Stimulated activated CD4-positive, alpha-beta T cell treated with anti-CD3 and anti-CD28 coated beads, Interleukin-12 subunit alpha, Interleukin-12 subunit beta, amount 100 ng/mL, for 4 hours (primary cell): ENCODE measurements at places on chromosomes 16 and 17.

DNA sequence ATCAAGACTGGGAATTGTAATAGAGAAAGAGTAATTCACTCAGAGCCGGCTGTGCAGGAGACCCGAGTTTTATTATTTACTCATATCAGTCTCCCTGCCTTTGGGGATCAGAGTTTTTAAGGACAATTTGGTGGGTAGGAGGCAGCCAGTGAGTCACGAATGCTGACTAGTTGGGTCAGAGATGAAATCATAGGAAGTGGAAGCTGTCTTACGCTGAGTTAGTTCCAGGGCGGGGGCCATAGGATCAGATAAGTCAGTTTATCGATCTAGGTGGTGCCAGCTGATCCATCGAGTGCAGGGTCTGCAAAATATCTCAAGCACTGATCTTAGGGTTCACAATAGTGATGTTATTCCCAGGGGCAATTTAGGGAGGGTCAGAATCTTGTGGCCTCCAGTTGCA lies 20.2 kb upstream of the GUCY2D start:
- DNase-seq, result no peak

DNA sequence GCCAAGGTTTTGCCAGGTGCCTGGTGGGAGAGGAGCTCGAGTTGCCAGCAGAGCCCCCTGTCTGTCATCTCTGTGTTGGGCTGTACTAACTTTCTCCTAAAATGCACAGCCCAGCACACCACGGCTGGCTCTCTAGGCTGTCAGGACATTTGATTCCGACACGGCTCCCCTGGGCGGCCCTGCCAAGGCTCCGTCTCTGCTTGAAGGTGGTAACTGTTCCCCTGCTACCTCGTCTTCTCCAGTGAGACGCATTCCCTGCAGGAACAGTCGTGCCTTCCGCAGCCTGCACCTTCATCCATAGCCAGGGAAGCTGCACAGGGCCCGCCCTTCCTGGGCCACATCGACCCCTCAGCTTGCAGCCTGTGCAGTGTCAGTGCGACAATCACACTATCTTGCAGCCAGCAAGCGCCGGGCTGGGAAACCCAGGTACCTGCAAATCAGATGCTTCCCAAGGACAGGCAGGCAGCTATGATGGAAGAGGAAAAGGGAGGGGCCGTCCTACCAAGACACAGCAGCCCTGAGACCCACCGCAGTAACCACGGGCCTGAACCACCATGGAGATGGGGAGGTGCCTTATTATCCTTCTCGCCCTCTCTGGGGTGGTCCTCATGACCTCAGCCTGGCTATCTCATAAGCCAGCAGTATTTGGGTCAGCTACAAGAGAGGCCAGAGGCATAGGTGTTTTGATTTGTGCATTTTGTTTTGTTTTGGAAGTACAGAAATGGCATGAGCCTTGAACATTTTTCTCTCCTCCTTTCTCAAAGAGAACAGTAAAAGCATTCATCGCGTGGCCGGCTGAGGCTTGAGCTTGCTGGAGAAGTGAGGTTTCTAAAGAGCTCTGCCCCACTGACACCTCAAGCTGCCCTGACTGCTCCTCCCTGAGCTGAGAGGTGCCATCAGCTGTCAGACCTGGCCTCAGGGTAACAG lies 361.7 kb upstream of the TNRC6C start:
- no peak for DNase-seq

- no peak for DNase-seq
Observed at GRCh38 chr16:3798838-3799237, 81.5 kb upstream of the TRAP1 start.

GRCh38 chr16:86862595-86863280 lies 284.4 kb downstream of the FOXL1 start:
- DNase-seq, result no peak

- no peak for DNase-seq
Observed at GRCh38 chr17:27754549-27754948, 45.8 kb downstream of the NOS2 start.

- no peak for DNase-seq
Observed at GRCh38 chr17:77829843-77830799, 128.4 kb upstream of the TNRC6C start.

GRCh38 chr17:80953471-80954315 lies 37.9 kb upstream of the CHMP6 start:
- DNase-seq, result no peak

GRCh38 chr16:48817032-48817431 lies 207.1 kb upstream of the N4BP1 start:
- DNase-seq, result no peak

GRCh38 chr17:48840441-48840840 lies 9.6 kb downstream of the CALCOCO2 start:
- no peak for DNase-seq

DNA sequence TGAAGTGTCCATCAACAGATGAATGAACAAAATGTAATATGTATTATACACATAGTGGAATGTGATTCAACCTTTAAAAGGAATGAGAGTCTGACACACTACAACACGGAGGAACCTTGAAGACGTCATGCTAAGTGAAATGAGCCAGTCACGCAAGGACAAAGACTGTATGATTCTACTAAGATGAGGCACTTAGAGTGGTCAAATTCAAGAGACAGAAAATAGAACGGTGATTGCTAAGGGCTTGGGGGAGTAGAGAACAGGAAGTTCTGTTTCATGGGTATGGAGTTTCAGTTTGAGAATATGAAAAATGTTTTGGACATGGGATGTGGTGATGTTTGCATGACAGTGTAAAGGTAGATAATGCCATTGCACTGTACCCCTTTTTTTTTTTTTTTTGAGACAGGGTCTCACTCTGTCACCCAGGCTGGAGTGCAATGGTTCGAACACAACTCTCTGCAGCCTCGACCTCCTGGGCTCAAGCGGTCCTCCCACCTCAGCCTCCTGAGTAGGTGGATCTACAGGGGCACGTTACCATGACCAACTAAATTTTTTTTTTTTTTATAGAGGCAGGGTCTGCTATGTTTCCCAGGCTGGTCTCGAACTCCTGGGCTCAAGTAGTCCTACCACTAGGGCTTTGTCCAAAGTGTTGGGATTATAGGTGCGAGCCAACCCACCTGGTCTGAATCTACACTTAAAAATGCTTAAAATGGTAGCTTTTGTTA lies 2.9 kb upstream of the CCDC102A start:
- DNase-seq, result no peak

GRCh38 chr17:31877911-31878702 lies 19.1 kb upstream of the COPRS start:
- no peak for DNase-seq

DNA sequence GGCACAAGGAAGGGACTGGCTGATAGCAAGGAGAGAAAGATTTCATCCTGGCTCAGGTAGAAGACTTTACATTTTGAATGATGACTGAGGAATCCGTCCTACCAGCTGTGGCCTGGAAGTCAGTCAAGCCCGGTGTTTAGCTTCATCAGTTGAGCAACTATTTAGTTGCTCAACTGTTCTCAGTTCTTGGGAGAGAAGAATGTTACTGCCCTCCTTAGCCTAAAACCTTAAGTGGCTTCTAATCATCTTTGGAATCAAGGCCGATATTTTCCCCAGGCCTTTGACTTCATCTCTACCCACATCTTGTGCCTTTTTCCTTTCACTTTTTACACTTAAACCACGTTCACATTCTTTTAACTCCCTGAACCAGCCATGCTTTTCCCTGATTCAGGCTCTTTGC lies 17.3 kb upstream of the RBL2 start:
- DNase-seq, result no peak

GRCh38 chr17:66465701-66466100 lies 163.3 kb downstream of the PRKCA start:
- DNase-seq, result no peak

- no peak for DNase-seq
Observed at GRCh38 chr17:39165178-39165840, 652 bp downstream of the ARL5C start.

GRCh38 chr16:76511203-76511602 lies 234.0 kb downstream of the CNTNAP4 start:
- DNase-seq, result no peak

DNA sequence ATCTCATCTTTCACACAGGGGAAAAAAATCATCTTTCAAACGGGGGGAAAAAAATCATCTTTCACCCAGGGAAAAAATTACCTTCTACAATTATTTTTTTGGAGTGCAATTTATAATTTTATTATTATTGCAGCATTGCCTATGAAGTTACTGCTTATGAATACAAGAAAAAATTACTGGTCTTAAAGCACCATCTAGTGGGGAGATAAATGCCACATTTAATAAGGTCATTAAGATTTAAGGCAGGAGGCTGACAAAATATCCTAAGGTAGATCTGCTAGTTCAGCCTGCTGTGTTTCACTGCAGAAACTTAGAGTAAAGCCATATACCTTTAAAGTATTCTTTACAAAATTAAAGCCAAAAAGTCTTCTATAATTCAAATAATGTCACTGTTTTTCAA lies 13.7 kb downstream of the SHCBP1 start:
- no peak for DNase-seq

DNA sequence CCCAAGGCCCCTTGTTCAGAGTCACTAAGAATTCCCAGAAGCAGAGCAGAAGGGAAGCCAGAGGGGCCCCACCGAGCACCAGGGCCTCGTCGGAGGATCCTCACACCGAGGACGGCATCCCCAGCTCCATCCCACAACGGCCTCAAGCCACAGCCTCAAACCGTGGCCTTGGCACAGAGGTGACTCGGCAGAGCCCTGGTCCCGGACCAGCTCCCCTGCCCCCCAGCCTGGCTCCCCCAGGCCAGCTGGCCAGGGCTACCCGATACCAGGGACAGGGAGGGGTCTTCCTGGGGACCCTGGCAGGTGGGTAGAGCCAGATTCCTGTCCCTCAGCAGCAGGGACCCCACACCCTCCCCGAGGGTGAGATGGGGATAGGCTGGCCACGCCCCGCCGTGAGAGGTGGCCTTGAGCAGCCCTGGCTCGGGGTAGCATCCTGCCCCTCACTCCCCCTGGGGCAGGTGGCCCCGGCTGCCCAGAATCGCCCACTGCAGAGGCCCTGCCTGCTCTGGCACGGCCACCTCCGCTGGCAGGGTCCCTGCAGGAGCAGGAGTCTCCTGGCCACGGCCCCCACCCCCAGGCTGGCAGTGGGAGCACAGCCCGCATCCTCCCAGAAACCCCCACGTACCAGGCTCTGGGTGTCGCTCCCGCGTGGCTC lies 5.6 kb upstream of the PVALEF start:
- no peak for DNase-seq

DNA sequence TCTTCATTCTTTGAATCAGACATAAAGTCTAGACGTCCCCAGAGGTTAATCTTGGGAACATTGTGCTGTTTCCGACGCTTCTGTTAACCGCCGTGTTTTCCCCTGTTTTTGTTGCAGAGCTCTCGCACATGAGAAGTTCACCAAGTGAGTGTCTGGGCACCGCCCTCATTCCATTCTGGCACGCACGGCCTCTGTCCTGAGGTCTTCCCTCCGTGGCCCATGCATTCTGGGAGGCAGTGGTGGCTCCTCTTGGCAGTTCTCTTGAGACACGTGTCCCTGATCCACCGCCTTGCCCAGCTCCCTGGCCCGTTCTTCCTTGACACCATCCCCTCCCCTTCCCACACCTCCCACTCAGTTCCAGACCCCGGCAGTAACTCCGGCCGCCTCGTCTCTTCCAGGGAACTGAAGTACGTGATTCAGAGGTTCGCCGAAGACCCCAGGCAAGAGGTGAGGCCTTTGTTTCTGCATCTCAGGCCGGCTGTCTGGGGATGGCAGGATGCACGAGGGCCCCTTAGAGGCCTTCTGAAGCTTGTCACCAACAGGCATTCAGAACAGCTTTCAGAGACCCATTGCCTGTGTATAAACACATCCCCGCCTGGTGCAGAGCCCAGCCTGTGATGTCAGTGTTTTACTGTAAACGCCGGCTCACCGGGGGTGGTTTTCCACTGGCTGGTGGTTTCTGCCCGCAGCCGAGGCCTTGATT lies 85.9 kb upstream of the PLCG2 start:
- no peak for DNase-seq

DNA sequence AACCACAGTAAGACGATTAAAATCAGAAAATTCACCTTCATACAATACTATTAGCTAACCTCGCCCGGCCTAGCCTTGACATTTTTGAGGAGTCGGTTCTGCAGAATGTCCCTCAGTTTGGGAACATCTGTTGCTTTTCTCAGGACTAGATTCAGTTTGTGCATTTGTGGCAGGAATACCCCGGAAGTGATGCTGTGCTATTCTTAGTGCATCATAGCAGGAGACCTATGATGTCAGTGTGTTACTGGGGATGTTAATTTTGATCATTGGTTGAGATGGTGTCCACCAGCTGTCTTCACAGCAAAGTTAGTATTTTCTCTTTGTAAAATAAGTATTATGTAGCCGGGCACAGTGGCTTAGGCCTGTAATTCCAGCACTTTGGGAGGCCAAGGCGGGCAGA lies 21.5 kb upstream of the HELZ start:
- DNase-seq, result no peak

DNA sequence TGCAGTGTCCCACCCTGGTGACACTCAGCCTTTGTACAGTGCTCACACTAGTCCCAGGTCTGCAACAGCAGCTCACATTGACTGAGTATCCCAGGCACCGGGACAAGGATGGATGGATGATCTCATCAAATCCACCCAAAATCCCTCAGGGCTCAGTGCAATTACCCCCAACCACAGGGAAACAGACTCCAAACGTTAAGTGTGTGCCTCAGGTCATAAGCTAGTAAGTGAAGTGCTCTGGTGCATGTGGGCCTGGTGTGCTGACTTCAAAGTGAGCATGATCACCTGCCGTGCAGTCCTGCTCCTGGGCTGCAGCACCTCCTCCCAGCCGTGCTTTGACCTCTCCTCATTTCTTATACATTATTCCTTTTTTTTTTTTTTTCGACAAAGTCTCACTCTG lies 31.2 kb upstream of the CD300E start:
- DNase-seq, result no peak

DNA sequence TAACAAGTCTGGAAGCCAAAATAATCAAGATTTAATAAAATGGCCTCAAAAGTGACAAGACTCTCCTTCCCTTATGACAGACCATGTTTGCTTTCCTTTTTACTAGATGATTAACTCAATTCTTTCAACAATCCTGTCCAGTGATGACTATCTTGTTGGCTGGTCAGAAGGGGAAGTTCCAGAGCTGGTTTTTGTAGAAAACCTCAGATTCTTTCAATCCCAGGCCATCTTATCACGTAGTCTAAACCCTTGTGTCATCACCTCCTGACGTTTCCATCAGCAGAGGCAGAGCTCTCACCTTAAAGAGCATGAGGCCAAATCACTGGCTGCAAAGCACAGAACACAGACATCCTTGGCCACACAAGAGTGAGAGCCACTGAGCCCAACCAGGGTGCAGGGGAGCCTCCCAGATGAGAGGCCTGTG lies 125.3 kb downstream of the ANKRD11 start:
- DNase-seq, result no peak

- DNase-seq, result no peak
Observed at GRCh38 chr16:81313701-81314602, 810 bp upstream of the GAN start.

DNA sequence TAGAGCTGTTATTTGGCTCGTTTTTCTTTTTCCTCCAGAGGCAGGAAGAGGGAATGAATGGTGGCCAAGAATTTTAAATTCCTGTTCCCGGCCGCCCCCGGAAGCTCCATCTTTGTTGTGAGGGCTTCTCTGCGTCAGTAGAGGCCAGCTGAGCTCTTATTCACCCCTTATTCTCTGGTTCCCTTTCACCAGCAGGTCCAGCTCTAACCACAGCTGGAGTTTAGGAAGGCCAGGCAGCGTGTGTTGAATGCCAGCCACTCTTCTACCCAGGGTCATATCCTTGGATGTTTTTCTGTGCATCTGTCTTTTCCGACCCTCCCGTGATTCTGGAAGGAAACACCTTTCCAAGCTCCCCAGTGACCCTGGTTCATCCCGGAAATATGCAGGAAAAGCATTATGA lies 570.5 kb downstream of the WWOX start:
- no peak for DNase-seq

GRCh38 chr17:45997624-45998023 lies 1.4 kb upstream of the STH start:
- no peak for DNase-seq
